Bronchial epithelial cell (primary cell): ENCODE measurements at places on chromosomes 5 and 9.

DNA sequence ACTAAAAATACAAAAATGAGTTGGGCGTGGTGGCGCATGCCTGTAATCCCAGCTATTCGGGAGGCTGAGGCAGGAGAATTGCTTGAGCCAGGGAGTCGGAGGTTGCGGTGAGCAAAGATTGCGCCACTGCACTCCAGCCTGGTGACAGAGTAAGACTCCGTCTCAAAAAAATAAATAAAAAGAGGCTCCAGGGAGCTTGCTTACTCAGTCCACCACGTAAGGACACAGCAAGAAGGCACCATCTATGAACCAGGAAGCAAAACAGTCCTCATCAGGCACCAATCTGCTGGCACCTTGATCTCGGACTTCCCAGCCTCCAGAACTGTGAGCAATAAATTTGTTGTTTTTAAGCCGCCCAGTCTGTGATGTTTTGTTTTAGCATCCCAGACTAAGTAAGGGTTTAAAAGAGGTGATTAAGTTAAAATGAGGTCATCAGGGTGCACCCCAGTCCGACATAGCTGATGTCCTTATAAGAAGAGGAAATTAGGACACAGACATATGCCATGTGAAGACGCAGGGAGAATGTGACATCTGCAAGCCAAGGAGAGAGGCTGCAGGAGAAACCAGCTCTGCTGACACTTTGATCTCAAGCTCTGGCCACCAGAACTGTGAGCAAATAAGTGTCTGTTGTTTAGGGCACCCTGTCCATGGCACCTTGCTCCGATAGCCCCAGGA, 45.9 kb downstream of the C9orf50 start:
- no peak for DNase-seq

- no peak for DNase-seq
These were observed 170.9 kb downstream of the PALM2AKAP2 start for GRCh38 chr9:109950710-109951443.

DNA sequence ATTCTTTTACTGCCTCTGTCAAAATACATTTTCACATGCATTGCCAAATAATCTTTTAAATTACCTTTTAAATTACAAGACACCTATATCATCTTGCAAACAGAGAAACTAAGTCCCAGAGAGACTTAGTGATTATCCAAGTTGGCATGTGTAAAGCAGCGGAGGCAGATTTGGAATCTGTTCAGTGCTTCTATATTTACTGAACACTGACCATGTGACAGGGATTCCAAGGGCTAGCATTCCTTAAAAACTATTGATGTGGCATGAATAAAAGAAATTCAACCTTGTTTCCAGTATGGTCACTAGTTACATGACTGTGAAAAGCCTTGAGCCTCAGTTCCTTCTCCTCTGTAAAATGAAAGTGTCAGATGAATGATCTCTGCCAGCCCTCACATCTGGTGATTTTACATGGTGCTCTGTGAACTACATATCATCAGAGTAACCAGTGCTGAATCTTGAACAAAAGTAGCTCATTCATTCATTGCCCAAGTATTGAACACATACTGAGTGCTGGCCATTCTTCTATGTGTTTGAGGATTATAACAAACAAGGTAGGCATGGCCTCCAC, 71.9 kb upstream of the PPP1R2B start:
- no peak for DNase-seq

DNA sequence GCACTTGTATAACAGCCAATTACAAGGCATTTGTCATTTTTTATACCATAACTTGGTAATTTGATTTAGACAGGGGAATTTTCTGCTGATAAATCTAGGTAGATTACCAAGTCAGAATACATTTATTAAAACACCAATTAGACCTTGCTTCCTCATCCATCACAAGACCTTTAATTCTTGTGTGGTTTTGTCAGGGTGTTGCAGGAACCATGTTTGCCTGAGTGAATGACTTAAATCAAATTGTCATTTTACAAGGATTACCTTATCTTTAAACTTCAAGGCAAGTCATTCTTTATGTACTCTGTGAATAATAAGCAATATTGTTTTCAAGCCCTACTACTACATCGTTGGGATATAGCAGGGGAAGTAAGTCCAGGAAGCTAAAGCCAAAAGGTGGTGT, 257.7 kb downstream of the KCTD16 start:
- DNase-seq, result no peak

- no peak for DNase-seq
These were observed 269.9 kb downstream of the MED10 start for GRCh38 chr5:6108540-6108848.
